ENCODE measurements at places on chromosomes 5 and 9. TPM values are rescaled to one million over a fixed set of nuclear protein-coding genes. Genes with fewer than 3 reads are reported as not detected.

Gene PCDHGA5
- 0.20 TPM for total RNA-seq

Gene LYRM7
- 5.1 TPM for total RNA-seq

- DNase-seq = no peak
These were observed 29.3 kb downstream of the SGCD start for GRCh38 chr5:156356238-156356637.

DNA sequence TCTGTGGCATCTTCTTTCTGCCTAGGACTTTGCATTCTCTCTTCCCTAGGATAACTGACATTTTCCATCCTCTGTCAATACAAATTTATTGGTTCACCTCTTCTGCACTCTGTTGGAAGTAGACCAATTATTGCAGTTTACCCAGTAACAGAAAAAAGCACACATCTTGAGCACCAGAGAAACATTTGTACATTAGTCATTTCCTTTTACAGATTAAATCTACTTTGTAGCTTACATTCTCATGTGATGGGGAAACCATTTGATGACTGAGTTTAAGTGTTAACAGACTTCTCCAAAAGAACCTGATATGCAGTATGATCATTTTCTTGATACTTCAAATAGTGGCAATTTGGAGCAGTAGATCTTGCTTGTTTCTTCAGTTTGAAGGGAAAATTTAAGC lies 1098.8 kb downstream of the DTWD2 start:
- DNase-seq = no peak

All from hepatocyte (in vitro differentiated cells).